ENCODE measurements at places on chromosomes 7 and 10. TPM values are rescaled to one million over a fixed set of nuclear protein-coding genes. Genes with fewer than 3 reads are reported as not detected.

The RAB18 gene
- total RNA-seq, result 75.9 TPM

The SPDYE6 gene
- not detected for total RNA-seq

The MEOX2 gene
- total RNA-seq, result 12.6 TPM

The FAM131B gene
- 0.19 TPM for total RNA-seq

The PRPS1L1 gene
- not detected for total RNA-seq

The PNLIP gene
- total RNA-seq, result not detected

The BICC1 gene
- total RNA-seq, result 70.2 TPM

The PRSS37 gene
- total RNA-seq, result not detected

The STK31 gene
- total RNA-seq, result 2.1 TPM

Measured in Calu3 (cell line).